Liver (tissue), 10 donors: ENCODE measurements at places on chromosomes 6 and 20. TPM values are rescaled to one million over a fixed set of nuclear protein-coding genes. Genes with fewer than 3 reads are reported as not detected.

STX11 gene
- total RNA-seq, result 4.5 TPM

ERVFRD-1 gene
- total RNA-seq, result 0.14 TPM

PPDPF gene
- 25.5 TPM for total RNA-seq

GCNT2 gene
- total RNA-seq, result 16.7 TPM

EPB41L2 gene
- total RNA-seq, result 43.3 TPM

DNA sequence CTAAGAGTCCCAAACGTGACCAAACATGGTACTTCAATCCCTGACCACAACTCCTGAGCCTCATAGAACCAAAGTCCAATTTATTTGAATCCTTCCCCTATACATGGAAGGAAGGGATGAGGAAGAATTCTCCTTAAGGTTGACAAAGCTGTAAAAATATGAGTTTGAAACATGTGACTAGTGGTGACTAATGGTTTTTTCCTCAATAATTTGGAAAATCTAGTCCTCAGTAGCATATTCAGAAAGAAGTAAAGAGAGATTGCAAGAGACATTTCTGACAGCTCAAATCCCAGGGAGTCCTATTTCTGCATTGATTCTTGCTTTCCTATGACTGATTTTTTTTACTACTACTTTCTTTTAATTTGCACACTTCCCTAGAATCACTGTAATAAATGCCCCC is 443.7 kb downstream of the FRK start:
- no peak overlapping the region for H3K27ac ChIP-seq
- H3K4me1 ChIP-seq, result peaks cover 13% of the 10 kb centered on the region
- DNase-seq, result no peak
- H3K36me3 ChIP-seq, result no peaks in the 10 kb centered on the region
- H3K27me3 ChIP-seq, result no peaks in the 10 kb centered on the region

DNA sequence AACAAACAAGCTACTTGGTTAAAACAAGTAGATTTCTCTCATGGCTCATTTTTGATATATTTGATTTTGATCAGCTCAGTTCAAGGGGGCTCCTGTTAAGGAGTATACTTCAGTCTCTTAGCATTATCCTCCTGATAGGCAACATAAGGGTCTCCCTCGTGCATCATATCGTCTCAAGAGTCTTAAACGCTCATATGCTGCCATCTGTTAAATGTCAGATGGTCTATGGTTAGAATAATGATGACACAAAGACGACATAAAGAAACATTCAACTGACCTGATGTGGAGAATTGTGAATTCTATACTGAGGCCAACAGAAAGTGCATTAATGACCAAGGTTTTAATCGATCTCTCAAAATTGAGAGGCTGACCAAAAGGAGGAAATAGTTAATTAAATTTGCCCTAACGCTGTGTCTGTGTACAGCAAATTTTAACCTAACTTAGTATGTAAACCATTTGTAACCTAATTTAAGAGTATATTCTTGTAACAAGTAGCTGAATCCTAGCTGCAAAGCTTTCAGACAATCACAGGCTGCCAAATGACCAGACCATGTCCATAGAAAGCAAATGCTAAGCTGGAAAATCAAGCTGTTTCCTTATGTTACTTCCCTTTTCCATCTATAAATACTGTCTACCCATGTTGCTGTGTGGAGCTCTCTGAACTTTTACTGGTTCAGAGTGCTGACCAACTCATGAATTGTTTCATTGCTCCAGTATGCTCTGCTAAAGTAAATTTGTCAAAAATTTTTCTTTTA is 1688.5 kb downstream of the GRIK2 start:
- no peak overlapping the region for H3K4me3 ChIP-seq
- H3K36me3 ChIP-seq, result no peaks in the 10 kb centered on the region
- no peak overlapping the region for H3K27ac ChIP-seq
- H3K27me3 ChIP-seq, result no peaks in the 10 kb centered on the region
- no peaks in the 10 kb centered on the region for H3K4me1 ChIP-seq
- no peak for DNase-seq

- H3K4me1 ChIP-seq, result peaks cover 9% of the 10 kb centered on the region
- H3K27ac ChIP-seq, result no peak overlapping the region
- no peaks in the 10 kb centered on the region for H3K36me3 ChIP-seq
- H3K4me3 ChIP-seq, result no peak overlapping the region
- no peaks in the 10 kb centered on the region for H3K27me3 ChIP-seq
Observed at GRCh38 chr6:127481628-127482027, 22.4 kb upstream of the KIAA0408 start.

DNA sequence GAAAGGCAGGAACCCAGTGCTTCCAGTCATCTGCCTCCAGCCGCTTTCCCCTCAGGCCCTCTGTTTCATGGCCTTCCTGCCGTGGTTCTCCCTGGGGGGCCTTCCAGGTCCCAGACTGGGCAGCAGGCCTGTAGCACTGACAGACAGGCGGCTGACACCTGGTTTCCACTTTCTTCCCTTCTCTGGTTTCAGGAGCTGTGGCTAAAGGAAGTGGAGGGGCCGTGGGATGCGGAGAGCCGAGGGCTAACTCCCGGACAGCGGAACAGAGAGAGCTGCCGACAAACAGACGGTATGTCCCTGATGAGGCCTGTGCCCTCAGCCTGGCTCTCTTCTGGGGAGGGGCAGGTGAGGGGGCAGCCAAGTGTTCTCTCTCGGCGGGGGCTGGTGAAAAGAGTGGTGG is 12.5 kb downstream of the LRRC73 start:
- H3K27ac ChIP-seq, result no peak overlapping the region
- DNase-seq, result no peak
- H3K4me3 ChIP-seq, result no peak overlapping the region
- H3K4me1 ChIP-seq, result peaks cover 46% of the 10 kb centered on the region
- H3K27me3 ChIP-seq, result no peaks in the 10 kb centered on the region
- H3K36me3 ChIP-seq, result peaks cover 17% of the 10 kb centered on the region

- DNase-seq, result no peak
- no peak overlapping the region for H3K4me3 ChIP-seq
- no peaks in the 10 kb centered on the region for H3K27me3 ChIP-seq
Observed at GRCh38 chr6:52741872-52742271, 21.4 kb downstream of the GSTA2 start.

DNA sequence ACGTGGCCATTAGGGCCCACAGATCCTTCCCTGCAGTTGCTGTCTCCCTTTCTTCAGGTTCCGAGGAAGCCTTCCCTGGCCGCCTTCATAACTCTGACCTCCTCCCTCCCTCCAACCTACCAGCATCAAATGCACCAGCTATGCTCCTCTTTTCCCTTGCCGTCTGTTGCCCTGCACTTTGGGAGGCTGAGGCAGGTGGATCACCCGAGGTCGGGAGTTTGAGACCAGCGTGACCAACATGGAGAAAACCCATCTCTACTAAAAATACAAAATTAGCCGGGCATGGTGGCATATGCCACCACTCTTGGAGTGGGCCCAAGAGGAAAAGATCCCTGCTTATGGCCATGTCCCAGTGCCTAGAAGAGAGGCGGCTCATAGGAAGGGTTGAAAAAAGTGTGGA is 31.8 kb downstream of the RNASET2 start:
- no peaks in the 10 kb centered on the region for H3K36me3 ChIP-seq
- H3K27me3 ChIP-seq, result no peaks in the 10 kb centered on the region
- no peak for DNase-seq
- H3K4me1 ChIP-seq, result no peaks in the 10 kb centered on the region
- no peak overlapping the region for H3K4me3 ChIP-seq
- no peak overlapping the region for H3K27ac ChIP-seq

GRCh38 chr6:27891320-27891875 is 20.8 kb downstream of the OR2B2 start:
- H3K27ac ChIP-seq, result no peak overlapping the region
- no peaks in the 10 kb centered on the region for H3K27me3 ChIP-seq
- H3K4me1 ChIP-seq, result peaks cover 25% of the 10 kb centered on the region
- no peak for DNase-seq

- H3K27ac ChIP-seq, result no peak overlapping the region
- no peak overlapping the region for H3K4me3 ChIP-seq
- DNase-seq, result no peak
- H3K36me3 ChIP-seq, result no peaks in the 10 kb centered on the region
- H3K27me3 ChIP-seq, result no peaks in the 10 kb centered on the region
- H3K4me1 ChIP-seq, result no peaks in the 10 kb centered on the region
Observed at GRCh38 chr6:107180099-107180498, 64.8 kb upstream of the BEND3 start.

DNA sequence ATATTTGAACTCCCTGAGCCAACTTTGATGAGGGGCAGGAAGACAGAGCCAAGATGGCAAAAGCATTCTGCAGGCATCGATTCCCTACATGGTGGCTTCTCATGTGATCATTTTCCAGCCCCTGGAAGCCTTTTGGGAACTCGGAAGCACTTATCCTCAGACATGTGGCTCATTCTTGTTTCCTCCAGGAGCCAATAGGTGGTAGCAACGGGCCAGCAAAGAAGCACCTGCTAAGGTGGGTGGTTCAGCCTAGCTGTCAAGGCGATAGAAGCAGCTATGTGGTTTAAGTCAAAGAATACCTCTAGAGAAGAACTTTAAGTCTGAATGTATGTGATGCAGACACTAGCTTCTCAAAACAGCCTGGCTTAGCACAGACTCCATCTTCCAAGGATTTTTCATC is 64.9 kb upstream of the PAX1 start:
- no peaks in the 10 kb centered on the region for H3K36me3 ChIP-seq
- H3K4me3 ChIP-seq, result no peak overlapping the region
- H3K4me1 ChIP-seq, result no peaks in the 10 kb centered on the region
- no peak overlapping the region for H3K27ac ChIP-seq

DNA sequence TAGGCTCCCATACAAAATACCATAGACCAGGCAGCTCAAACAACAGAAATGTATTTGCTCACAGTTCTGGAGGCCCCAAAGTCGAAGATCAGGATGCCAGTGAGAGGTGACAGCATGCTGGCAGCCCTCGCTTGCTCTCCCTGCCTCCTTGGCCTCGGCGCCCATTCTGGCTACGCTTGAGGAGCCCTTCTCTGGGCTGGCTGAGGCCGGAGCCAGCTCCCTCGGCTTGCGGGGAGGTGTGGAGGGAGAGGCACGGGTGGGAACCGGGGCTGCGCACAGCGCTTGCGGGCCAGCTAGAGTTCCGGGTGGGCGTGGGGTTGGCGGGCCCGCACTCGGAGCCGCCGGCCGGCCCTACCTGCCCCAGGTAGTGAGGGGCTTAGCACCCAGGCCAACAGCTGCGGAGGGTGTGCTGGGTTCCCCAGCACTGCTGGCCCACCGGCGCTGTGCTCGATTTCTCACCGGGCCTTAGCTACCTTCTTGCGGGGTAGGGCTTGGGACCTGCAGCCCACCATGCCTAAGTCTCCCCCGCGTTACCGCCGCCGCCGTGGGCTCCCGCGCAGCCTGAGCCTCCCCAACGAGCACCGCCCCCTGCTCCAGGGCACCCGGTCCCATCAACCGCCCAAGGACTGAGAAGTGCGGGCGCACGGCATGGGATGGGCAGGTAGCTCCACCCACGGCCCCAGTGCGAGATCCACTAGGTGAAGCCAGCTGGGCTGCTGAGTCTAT is 32.6 kb upstream of the SERPINB9 start:
- H3K4me3 ChIP-seq, result no peak overlapping the region
- no peaks in the 10 kb centered on the region for H3K27me3 ChIP-seq
- DNase-seq, result peak; percentile 19

DNA sequence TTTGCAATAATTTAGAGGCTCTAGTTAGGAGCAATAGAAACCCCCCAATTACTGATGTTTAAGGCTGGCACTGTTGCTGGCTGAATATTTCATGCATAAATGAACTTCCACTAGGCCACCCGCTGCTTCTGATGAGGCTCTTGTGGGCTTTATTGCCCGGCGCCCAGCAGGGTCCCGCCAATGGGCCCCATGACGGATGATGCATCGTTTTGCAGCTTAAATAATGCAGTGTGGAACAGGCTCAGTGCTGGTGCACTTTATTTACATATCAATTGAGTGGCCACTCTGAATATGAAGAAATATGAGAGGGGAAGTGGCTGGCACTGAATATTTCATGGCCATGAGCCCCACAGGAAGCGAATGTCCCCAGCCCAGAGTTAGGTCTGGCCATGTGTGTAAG is 155.3 kb upstream of the MAFB start:
- no peaks in the 10 kb centered on the region for H3K4me1 ChIP-seq
- H3K4me3 ChIP-seq, result no peak overlapping the region
- no peaks in the 10 kb centered on the region for H3K36me3 ChIP-seq

GRCh38 chr6:104955927-104956730 is 778 bp upstream of the LIN28B start:
- DNase-seq, result peak; percentile 39
- H3K36me3 ChIP-seq, result no peaks in the 10 kb centered on the region
- H3K4me1 ChIP-seq, result peaks cover 1% of the 10 kb centered on the region
- no peak overlapping the region for H3K4me3 ChIP-seq
- no peak overlapping the region for H3K27ac ChIP-seq
- H3K27me3 ChIP-seq, result peaks cover 36% of the 10 kb centered on the region

- H3K27ac ChIP-seq, result no peak overlapping the region
- H3K4me3 ChIP-seq, result no peak overlapping the region
- no peaks in the 10 kb centered on the region for H3K36me3 ChIP-seq
- no peaks in the 10 kb centered on the region for H3K27me3 ChIP-seq
Observed at GRCh38 chr20:21615617-21616080, 89.8 kb upstream of the PAX1 start.
